ENCODE measurements at places on chromosomes 5 and 9.

GRCh38 chr5:94196953-94197352 is 421.5 kb downstream of the KIAA0825 start:
- no peak for DNase-seq

- no peak for DNase-seq
Measured at GRCh38 chr5:159736844-159737243, 179.4 kb upstream of the ADRA1B start.

GRCh38 chr5:139638736-139639618 is 9.2 kb upstream of the CXXC5 start:
- DNase-seq = no peak

DNA sequence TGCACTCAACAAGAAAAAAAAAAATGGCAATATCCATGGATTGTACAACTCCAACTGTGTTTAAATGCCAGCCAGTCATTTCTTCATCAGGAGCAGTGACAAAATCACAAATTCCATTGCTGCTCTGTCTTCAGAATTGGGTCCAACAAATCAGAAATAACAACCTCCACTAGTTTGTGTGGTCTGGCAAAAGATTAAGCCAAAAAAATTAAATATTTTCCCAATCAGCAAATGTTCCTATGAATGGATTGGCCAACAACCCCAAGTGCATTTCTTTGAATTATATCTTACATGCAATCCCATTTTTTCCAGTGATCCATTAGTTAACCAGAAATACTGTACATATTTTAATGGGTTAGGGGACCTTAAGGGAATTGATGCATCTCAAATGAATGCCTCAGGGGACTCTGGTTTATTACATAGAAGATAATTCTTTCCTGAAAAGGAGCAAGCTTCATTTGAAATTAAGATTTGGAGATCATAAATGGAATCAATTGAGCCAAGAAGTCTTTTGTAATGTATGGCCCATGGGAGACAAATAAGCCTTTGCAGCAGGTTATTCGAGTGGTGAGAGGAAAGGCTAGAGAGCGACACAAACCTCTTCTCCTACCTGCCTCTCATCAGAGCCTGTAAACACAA is 131.8 kb downstream of the TLE1 start:
- DNase-seq = peak; percentile 97

- DNase-seq = no peak
Measured at GRCh38 chr5:170108266-170108785, 2.6 kb downstream of the FOXI1 start.
